ENCODE measurements at places on chromosomes 7 and 10.

DNA sequence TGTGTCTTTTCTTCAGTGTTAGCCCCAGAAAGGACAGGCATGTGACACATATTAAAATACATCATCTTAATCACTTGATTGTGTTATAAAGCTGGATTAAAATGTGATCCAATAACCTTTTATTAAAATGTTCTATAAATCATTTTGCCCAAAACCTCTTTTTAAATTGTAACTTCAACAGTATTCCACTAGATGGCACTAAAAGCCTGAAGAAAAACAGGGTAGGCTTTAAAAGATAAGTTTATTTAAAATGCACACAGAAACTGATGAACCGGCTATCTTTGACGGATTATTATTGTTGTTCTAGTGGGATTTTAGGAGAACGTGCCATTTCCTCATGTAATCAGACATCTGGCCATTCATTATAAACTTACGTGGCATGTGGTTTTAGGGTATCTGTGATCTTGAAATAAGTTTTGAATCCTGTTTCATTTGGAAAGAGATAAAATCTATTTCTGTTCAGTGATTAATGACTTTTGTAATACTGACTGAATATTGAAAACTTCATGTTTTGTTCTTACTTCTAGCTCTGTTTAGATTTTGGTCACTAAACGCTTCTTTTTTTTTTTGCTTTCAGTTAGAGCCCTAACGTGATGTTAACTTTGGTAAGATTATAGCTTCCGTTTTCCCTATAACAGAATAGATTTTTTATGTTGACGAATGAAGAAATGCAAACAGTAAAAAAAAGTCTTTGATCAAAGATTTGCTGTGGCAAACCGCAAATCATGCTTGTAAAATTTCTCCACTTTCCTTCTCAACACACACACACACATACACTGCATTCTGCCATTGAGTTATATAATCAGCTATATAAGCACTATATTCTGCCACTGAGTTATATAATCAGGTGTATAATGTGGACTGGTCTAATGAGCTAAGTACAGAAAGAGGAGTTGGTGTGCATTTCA lies 13.6 kb downstream of the VPS50 start:
- DNase-seq, result no peak

- DNase-seq, result no peak
These were observed 77.6 kb downstream of the PFKFB3 start for GRCh38 chr10:6280291-6280690.

GRCh38 chr10:48990226-48990625 lies 50.6 kb upstream of the LRRC18 start:
- no peak for DNase-seq

GRCh38 chr7:155469311-155470185 lies 11.6 kb downstream of the EN2 start:
- DNase-seq, result no peak

GRCh38 chr7:143965280-143965679 lies 10.6 kb downstream of the OR2F1 start:
- no peak for DNase-seq

GRCh38 chr7:32158751-32159745 lies 88.8 kb upstream of the PDE1C start:
- DNase-seq, result no peak

DNA sequence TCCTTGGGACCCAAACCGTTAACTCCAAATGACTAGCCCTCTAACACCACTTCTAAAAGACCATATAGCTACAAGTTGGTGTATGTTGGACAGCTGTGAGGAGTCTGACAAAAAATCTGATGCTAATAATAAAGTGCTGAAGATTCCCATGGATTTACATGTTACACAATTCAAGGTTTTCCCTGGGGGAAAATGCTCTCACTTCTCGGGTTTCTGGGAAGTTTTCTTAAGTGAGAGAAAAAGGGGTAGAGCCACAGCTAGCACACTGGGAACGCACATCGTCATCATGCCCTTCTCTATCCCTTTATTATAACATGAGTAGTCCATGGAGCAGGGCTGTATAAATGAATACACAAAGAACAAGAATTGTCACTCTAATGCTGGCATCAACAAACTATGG lies 162.1 kb downstream of the CHCHD3 start:
- DNase-seq, result no peak

DNA sequence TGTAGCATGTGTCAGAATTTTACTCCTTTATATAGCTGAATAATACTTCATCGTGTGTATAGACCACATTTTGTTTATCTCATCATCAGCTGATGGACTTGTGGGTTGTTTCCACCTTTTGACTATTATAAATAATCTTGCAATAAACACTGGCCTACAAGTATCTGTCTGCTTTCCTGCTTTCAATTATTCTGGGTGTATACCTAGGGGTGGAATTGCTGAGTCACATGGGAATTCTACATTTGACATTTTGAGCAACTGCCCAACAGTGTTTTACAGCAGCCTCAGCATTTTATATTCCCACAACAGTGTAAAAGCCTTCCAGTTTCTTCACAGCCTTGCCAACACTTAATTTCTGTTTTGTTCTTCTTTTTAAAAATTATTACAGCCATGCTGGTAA lies 200.3 kb upstream of the PRSS1 start:
- no peak for DNase-seq

- no peak for DNase-seq
These were observed 228.3 kb upstream of the NPVF start for GRCh38 chr7:25456467-25457171.

DNA sequence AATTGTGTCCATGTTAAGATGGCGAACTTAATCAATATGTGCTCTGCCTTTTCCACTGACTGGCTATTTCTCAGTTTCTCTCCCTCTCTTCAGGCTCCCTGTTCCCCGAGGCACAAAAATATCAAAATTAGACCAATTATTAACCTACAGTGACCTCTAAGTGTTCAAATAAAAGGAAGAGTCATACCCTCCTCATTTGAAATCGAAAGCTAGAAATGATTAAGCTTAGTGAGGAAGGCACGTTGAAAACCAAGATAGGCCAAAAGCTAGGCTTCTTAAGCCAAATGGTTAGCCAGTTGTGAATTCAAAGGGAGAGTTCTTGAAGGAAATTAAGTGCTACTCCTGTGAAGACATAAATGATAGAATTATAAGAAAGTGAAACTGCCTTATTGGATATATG lies 81.1 kb upstream of the MBL2 start:
- DNase-seq, result no peak

- no peak for DNase-seq
These were observed 13.4 kb downstream of the EBF3 start for GRCh38 chr10:129950676-129951075.

Data from stimulated activated CD4-positive, alpha-beta T cell treated with anti-CD3 and anti-CD28 coated beads, Interleukin-15, amount 100 ng/mL, for 24 hours (primary cell).